ENCODE measurements at places on chromosomes 2 and 18.

GRCh38 chr18:32934201-32934600, 161.4 kb upstream of the KLHL14 start:
- no peak for DNase-seq

- peak; percentile 80 for DNase-seq
These were observed 57.8 kb downstream of the C18orf63 start for GRCh38 chr18:74373428-74373827.

DNA sequence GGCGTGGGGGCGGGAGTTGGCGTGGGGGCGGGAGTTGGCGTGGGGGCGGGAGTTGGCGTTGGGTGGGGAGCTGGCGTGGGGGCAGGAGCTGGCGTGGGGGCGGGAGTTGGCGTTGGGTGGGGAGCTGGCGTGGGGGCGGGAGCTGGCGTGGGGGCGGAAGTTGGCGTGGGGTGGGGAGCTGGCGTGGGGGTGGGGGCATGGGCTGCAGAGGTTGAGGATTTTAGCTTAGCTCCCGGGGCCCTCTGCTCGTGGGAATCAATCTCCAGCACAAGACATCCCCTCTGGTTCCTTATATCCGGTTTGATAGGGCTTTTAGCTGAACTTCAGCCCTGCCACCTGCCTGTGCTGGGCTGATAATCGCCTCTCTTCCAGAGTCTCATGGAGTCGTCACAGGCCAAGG, 177.0 kb downstream of the LDLRAD4 start:
- DNase-seq = no peak

GRCh38 chr2:128783896-128784295, 465.2 kb upstream of the HS6ST1 start:
- no peak for DNase-seq

GRCh38 chr2:241895427-241895711, 25.8 kb downstream of the RTP5 start:
- no peak for DNase-seq

- DNase-seq = no peak
These were observed 621.9 kb downstream of the RNF144A start for GRCh38 chr2:7539077-7539476.

GRCh38 chr2:134594399-134594798, 124.4 kb downstream of the TMEM163 start:
- no peak for DNase-seq

DNA sequence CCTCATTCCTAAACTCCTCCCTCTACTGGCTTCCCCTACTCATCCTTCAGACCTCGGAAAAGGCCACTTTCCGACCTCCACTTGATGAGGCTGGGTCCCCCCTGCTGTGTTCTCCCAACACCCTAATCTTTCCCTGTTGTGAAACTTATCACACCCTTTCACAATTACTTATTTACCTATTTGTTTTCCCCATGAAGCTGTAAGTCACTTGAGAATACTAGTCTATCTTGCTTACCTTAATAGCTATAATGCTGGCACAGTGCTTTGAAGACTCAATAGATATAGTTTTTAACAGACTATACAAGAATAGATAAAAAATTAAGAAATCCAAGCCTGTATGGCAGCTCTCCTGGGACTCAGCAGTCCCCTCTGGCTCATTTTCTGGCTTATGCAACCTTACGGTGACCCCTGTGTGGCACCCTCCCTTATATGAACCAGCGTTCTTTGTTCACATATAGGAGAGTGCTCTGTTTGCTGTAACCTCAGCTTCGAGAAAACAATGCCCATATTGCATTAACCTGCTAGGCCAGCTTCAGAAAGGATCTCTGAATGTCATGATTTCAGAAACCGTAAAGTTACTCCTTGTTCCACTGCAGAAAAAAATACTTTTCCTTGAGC, 220.4 kb upstream of the PKDCC start:
- DNase-seq = no peak

DNA sequence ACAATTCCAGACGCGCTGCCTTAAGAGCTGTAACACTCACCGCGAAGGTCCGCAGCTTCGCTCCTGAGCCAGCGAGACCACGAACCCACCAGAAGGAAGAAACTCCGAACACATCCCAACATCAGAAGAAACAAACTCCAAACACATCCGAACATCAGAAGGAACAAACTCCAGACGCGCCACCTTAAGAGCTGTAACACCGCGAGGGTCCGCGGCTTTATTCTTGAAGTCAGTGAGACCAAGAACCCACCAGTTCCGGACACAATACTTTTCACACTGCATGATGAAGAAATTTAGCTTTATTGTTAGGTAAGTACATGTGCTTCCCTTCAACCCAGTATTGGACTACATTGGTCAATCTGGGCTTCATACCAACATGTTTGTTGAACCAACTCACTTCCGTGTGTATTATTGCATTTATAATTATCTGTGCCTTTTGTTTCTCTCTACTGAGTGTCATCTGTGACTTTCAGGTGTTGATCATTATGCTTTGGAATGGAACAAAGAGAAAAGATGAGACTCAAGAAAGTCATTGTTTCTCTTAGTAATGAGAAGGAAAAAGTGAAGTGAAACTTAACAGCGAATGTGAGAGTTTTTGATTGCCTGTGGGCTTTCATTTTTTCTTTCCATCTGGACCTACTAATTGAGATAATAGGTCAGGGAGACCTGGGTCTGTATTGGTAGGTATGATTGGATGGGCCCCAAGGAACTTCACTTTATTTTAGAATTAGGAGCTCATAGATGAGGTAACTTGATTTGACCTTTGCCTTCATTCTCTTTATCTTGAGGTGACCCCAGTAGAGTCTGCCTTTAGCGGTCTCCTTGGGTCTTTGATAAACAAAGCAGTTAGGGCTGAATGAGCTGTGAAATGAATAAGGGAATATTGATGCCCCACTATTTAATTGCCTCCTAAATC, 76.1 kb upstream of the CAVIN2 start:
- DNase-seq = no peak

DNA sequence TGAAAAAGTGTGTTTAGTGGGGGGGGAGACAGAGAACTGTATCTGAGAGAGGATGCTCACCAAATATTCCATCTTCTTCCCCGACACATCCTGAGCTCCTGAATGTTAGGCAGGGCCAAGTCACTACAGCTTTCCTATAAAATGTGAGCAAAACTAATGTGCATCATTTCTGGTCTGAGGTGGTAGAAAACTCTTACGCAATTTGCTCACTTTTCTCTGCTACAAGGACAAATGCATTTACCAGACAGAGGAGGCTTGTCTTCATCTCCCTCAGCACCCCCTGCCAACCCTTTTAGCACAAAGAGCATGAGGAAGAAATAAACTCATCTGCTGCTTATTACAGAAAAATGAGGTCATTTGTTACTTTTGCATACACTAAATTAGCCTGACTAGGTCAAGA, 554.0 kb downstream of the RNF144A start:
- DNase-seq = no peak

GRCh38 chr2:166090346-166090745, 37.5 kb downstream of the SCN1A start:
- DNase-seq = no peak

GRCh38 chr2:176388861-176389260, 119.6 kb downstream of the MTX2 start:
- DNase-seq = no peak

- no peak for DNase-seq
These were observed 9.8 kb downstream of the GATA6 start for GRCh38 chr18:22179174-22179573.

GRCh38 chr2:6109831-6110230, 417.6 kb downstream of the SOX11 start:
- no peak for DNase-seq

GRCh38 chr2:135903650-135904049, 27.4 kb upstream of the MCM6 start:
- DNase-seq = no peak

- DNase-seq = no peak
These were observed 225.2 kb upstream of the TANK start for GRCh38 chr2:160934991-160935390.

DNA sequence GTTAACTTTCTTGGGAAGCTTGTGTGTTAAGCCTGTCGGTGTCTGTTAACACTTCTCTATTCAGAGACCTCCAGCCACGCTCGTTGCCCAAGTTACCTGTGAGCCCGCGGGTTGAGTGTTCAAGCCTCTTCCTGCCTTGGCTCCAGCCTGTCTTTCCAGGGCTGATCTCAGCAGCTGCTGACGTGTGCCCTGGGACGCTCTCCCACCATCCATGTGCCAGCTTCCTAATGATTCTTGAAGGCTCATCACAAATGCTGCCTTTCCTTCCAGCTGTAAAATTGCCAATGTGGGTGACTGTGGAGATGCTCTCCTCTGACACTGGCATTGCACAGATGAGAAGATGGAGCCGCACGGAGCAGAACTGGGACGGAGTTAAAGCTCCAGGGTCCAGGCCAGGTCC, 6.1 kb downstream of the RNF144A start:
- no peak for DNase-seq

DNA sequence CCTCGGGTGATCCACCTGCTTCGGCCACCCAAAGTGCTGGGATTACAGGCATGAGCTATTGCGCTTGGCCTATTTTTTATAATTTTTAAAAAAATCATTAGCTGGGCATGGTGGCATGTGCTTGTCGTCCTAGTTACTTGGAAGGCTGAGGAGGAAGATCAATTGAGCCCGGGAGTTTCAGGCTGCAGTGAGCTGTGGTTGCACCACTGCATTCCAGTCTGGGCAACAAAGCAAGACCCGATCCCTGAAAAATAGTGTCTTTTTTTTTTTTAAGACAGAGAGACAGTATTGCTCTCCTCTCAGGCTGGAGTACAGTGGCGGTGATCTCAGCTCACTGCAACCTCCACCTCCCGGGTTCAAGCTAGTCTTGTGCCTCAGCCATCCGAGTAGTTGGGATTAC, 4.8 kb downstream of the SSB start:
- DNase-seq = no peak

GRCh38 chr2:138333677-138334076, 167.9 kb upstream of the SPOPL start:
- DNase-seq = no peak

DNA sequence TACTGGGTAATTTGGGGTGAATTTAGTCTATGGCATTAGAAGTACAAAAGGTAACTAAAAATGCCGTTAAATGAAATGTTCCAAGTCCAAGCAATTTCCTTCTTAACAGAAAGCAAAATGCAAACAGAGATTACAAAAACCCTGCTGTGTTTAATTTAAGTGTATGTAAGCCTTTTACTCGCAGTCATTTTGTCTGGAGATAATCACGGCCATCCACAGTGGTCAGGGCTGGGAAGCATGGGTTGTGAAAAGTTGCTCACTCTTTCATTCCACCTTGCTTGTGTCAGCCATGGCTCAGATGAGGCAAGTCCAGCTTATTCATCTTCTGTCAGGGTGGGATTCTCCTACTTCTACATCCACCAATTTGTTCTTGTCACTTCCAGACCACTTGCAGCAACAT, 983.6 kb upstream of the ZEB2 start:
- DNase-seq = no peak

DNA sequence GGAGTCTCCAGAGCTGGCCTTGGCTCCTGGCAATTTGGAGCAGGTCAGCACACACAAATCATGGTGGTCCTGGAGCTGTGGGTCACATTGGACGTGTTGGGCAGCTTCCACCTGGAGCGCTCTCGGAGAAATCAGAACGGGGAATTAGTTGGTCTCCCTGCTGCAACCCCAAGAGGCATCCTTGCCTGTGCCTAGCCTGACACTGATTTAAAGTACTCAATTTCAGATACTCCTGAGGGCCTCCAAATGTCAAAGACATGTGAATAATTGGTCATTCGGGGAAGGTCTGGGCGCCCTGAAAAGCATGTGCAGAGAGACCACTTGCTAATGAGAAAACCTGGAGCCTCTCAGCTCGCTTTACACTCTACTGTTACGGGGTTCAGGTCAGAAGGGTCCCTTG, 145.5 kb upstream of the AGAP1 start:
- DNase-seq = no peak

DNA sequence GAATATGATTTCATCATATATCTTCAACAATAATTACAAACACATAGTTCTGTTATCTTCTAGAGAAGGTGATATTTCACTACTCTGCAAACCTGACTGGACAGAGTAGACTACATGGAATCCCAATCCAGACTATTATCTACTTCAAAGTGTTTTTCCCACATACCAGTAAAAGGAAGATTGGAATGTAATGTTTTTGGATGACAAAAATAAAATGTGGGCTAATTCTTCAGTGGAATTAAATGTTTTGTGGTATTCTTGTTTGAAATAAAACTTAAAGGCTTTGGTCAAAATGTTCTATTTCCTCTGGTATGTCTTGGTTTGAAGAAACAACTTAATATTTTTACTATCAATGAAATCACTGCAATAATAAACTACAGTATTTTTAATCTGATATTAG, 22.1 kb downstream of the COL5A2 start:
- DNase-seq = no peak

- no peak for DNase-seq
These were observed 117.5 kb downstream of the ATP9B start for GRCh38 chr18:79186649-79187048.

DNA sequence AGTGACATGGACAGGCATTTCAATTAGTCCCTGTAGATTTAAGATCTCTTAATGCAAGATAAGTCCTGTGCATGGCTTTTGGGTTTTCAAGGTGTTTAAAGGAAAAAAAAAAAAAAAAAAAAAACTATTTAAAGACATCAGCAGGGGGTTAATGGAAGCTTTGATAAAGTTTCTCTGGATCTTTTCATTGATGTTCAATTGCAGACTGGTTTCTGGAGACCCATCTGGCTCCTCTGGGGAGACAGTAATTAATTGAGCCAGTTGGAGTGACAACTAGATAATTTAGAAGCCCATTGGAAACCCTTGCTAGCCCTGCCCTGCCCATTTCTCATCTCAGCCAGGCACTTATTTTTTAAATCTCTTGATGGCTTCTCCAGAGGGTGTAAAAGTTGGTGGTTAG, 98.7 kb downstream of the EPHA4 start:
- no peak for DNase-seq

DNA sequence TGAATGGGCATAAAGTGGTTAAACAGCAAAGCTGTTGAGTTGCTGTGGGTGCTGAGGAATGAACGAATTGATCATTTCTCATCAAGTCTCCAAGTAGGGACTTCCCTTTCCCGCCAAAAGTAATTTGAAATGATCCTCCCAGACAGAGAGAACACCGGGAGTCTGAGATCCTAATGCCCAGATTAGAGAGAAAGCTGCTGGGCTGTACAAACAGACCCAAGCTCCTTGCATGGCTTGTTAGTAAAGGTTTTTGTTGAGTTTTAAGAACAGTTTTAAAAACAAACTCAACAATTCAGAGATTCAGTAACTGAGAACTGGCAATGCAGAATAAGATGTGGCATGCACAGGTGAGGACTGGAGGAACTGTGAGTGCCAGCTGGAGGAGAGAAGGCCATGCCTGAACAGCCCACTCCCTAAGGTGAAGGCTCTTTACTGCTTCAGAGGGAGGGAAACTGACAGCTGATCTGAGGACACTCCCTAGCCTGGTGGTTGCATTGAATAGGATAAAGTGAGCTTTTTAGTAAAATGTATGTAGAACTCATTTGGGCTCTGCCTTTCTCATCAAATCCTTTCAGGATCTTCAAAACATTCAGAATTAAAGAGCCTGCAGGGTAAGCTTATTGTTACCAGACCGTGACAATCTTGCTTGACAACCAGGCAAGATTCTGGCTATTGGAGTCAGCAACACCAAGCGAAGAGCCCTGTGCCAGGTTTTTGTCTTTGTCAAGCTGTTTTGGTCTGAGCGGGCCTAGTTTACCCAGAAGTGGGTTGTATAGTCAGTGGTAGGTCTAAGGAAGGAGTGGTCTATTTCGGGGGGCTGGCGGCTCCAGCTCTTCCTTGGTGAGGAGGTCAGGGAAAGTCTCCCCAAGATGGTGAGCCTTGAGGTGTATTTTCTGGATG, 63.2 kb upstream of the IGFBP5 start:
- no peak for DNase-seq

All from activated CD8-positive, alpha-beta T cell treated with anti-CD3 and anti-CD28 coated beads, Interleukin-2, amount 10 ng/mL, durations not matched to agents 7 days and 5 days (primary cell).